Activated naive CD8-positive, alpha-beta T cell treated with anti-CD3 and anti-CD28 coated beads, Interleukin-2, amount 10 ng/mL, durations not matched to agents 7 days and 5 days (primary cell): ENCODE measurements at places on chromosomes 4 and X. TPM values are rescaled to one million over a fixed set of nuclear protein-coding genes. Genes with fewer than 3 reads are reported as not detected.

OTOP1 gene
- not detected for total RNA-seq

DNA sequence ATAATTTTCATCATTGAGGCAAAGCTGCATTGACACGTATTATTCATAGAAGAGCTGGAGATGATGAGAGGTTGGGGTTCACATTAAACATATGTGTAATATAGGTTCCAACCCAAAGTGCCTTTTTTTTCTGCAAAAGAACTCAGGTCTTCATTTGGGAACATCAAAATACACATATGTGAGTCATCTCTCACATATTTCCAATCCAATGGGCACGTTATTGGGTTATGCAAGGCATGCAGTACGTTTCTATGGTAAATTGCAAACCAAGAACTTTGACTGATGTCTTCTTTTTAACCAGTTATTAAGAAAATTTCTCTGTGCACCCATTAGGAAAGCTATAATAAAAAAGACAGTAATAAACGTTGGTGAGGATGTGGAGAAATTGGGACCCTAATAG, 150.3 kb upstream of the FAM9B start:
- DNase-seq = no peak

SPANXN2 gene
- not detected for total RNA-seq

USP27X gene
- 3.3 TPM for total RNA-seq

TLR1 gene
- total RNA-seq = 14.9 TPM

GRCh38 chr4:38574559-38575333, 89.3 kb upstream of the KLF3 start:
- DNase-seq = no peak

DNA sequence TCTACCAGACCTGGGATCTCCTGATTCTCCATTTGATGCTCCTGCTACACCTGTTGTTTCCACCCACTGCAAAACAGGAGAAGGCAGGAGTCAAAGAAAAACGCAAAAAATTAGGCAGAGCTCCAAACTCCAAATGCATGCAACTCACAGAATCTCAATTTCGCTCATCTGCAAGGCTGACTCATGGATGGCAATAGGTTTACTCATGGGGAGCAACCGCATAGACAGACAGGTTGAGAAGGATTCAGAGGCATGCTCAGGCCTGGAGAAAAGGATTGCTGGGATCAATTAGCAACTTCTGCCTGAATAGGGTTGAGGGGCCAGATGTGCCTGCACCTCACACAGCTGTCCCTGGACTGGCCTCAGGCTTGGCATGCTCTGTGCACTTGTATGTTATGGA, 231.0 kb downstream of the LDB2 start:
- DNase-seq = no peak

GSPT2 gene
- total RNA-seq = 14.3 TPM

DNA sequence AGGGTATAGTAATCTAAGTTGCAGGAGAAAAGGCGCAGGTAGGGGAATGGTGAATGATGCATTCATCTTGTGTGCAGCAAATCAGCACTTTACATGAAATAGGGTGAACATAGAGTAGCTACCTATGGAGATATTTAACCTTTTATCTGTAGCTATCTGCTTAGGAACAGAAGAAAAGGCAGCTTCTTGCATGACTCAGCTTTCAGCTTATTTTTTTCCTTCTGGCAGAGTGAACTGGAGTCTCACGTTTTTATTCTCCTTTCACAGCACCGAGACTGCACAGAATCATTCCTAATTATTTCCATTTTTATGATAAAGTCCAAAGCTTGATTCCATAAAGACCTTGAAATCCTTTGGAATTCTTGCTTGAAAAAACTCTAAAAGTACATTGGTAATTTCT, 4.8 kb upstream of the SCOC start:
- DNase-seq = no peak

DNA sequence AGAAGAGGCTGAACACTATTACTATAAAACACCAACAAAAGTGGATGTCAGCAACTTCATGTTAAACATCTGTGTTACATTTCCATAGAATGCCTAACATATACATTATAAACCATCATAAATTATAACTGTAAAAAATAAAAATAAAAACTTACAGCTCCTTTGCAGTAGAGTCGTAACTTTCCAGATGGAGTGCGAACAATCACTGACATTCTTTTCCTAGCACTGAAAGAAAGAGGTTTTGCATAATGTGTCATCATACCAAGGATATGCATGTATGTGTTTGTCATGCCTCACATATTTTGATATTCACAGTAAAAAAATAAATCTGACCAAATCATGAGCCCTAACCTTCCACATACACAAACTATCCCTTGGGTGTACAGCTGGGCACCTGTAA, 113.1 kb downstream of the ATP8A1 start:
- DNase-seq = no peak

BCOR gene
- 46.4 TPM for total RNA-seq

LNX1 gene
- total RNA-seq = not detected

DCAF8L2 gene
- not detected for total RNA-seq

- DNase-seq = no peak
These were observed 63.9 kb downstream of the TRMT44 start for GRCh38 chr4:8504279-8505007.

GRCh38 chr4:160352637-160353036, 1249.8 kb downstream of the RAPGEF2 start:
- DNase-seq = no peak

RHOXF1 gene
- not detected for total RNA-seq

GRCh38 chrX:135543924-135544323, 23.5 kb downstream of the INTS6L start:
- no peak for DNase-seq

DNA sequence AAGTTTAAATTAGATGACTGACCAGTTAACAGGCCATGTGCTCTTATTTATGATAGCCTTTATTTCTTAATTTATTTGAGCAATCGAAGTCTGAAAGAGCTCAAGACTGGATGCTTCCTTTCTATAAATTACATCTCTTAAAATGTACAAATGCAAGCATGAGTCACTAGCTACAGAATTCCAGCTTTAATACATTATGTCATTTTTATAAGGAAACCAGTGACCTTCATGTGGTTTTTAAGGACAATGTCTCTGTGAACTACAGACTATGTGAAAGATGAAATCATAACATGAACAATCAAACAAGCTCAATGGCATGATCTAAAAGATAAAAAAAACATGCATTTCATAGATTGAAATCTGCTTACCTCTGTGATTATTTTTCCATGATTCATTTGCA, 15.4 kb downstream of the HTR2C start:
- DNase-seq = no peak

- DNase-seq = no peak
These were observed 47.2 kb downstream of the FAM114A1 start for GRCh38 chr4:38914854-38915253.

GRCh38 chr4:119627267-119628255, 1.0 kb downstream of the PDE5A start:
- DNase-seq = peak; percentile 81

GRCh38 chrX:65589304-65589703, 54.7 kb upstream of the LAS1L start:
- no peak for DNase-seq

DNA sequence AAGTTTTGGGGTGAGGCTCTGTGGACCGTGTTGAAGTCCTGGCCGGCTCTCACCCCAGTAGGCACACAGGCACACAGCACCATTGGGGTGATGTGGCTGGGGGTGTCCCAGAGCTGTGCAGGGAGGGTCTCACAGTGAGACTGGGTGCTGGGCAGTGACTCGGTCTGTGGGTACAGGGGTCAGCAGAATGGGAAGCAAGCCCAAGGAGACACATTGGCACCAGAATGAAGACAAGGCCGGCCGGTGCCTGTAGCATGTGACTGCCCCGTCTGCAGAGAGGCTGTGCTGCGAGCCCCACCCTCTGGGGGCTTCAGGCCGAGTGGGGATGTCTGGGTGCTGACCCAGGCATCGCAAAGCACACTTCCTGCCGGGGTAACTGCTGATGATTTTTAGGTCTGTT, 5.2 kb downstream of the MAEA start:
- no peak for DNase-seq

GRCh38 chrX:153917869-153918268, 8.2 kb downstream of the ARHGAP4 start:
- DNase-seq = no peak

F8A2 gene
- total RNA-seq = not detected

GRCh38 chr4:187910741-187911140, 84.8 kb upstream of the ZFP42 start:
- no peak for DNase-seq

SAP30 gene
- total RNA-seq = 15.5 TPM

DNA sequence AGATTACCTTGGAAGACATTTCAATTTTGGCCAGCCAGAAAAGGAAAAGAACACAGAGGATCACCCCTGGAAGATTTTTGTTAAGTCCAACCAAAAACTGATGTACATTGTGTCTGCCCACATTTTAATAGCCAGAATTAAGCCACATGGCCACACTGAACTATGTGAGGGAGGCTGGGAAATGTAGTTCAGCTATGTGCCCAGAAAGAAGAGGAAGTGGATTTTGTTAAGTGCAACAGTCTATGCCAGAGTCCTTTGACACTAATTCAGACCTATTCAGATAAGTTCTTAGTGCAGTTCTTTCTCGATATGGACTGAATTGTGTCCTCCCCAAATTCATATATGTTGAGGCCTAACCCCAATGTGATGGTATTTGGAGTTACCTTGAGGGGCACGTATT, 18.4 kb downstream of the PRPS1 start:
- DNase-seq = no peak

DNA sequence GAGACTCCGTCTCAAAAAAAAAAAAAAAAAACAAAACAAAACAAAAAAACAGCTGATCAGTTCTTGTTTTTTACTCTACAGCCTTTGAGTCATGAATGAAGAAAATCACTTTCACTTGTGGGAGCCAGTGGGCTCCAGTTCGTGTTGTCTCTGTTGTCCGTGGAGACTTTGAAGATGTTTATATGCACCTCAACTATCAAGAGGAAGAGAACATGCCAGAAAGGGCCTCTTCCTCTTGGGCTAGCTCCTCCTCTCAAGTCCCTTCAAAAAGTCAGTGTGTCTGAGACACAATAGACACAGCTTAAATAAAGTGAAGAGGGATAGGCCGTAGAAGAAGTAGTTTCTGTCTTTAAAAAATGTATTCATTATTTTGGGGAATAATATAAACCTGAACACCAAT, 182.7 kb downstream of the KDR start:
- no peak for DNase-seq

ALB gene
- not detected for total RNA-seq

VAMP7 gene
- 27.9 TPM for total RNA-seq

NDNF gene
- 0.11 TPM for total RNA-seq

DNA sequence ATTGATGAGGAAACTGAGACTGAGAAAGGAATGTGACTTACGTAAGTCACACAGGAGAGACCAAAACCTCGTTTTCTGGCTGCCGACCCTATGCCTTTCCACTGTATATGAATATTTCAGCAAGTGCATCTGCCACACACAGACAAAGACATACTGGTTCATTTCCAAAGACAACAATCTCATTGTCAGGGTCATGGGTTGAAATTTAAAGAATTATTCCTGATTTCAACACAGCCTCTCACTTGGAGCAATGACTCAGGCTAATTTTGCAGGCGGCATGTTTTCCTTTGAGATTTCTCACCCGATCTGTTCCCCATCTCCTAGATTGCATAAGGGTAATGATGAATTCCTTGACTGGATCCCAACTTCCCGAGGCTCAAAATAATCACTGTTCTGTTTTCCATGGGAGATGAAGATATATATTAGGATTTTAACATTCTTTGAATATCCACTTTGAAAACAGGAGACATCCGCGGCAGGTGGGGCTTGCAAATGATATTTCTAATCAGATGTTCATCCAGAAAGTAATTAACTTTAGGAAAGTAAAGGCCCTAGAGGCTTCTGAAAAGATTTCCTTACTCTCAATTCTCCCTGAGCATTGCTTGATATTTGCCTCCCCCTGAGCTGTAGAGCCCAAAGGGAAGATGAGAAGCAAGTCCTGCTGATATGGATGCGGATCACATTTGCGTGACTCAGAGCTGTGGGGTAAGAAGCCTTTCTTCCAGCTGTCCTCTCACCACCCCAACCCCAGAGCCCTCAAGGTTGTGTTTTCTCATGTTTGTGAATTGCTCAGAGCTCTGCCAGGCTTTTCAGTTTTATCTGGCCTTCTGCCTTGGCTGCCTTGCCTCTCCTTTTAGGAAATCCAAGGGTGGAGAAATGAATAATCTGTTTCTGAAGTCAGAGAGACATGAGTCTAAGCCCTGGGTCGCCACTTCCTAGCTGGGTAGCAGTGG, 361.1 kb upstream of the BOD1L1 start:
- DNase-seq = no peak

- no peak for DNase-seq
These were observed 473.4 kb upstream of the GNPDA2 start for GRCh38 chr4:45199736-45200135.

DNA sequence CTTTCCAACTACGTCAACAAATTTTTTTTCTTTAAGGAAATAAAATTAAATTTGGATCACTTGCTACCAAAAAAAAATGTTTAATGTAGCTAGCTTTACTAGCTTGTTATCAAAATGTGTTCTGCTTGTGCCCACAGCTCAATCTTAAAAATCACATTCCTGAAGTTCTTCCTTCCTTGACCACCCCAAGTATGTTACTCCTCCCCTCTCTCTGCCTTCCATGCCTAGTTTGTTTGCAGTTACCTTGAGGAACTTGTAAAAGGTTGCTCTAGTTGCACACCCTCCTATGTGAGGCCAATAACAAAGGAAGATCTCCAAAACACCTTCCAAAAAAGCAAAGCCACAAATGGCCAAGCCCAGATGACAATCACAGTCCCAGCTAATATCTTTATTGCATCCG, 19.6 kb upstream of the TMEM184C start:
- DNase-seq = no peak

GRCh38 chr4:47786958-47787370, 50.9 kb downstream of the CORIN start:
- DNase-seq = no peak

DNA sequence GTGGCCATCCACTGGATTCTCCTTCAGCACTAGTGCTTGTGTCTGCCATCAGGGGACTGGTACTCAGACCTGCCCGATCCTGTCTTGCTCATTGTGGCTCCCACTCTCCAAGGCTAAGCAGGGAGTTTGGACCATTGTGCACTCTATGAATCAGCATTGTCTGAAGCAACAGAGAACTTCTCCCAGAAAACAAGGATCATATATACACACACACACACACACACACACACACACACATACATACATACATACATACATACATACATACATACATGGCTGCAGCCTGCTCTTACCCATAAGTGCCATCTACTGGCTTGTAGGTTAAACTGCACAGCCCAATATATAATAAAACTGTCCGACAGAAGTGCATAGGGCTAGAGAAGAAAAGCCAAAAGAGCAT, 345.3 kb upstream of the LCORL start:
- no peak for DNase-seq

- DNase-seq = no peak
These were observed 15.3 kb downstream of the UGT2B15 start for GRCh38 chr4:68654946-68655721.

GRCh38 chrX:8820910-8821527, 19.8 kb upstream of the FAM9A start:
- no peak for DNase-seq
